HTR-8/SVneo (cell line): ENCODE measurements at places on chromosomes 5 and 9.

- DNase-seq = no peak
These were observed 84.7 kb upstream of the HTR4 start for GRCh38 chr5:148739023-148739422.

DNA sequence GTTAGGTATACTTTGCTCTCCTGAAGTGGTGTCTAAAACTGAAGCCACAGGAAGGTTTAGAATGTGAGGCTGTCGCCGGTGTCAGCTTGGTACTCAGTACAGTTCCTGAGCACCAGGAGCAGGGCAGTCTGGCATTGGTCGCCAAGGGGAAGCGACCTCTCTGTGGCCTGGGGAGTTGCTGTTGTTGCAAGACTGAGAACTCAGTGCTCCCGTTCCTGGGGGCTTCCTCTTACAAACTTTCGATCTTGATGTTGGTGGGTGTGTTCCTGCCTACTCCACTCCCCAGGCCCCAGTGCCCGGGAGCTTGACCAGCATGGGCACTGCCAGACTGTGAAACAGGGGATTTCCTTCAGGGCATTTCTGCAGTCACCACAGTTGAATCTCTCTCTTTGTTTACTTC, 52.4 kb upstream of the PPARGC1B start:
- DNase-seq = no peak

GRCh38 chr9:86794391-86795046, 152.8 kb downstream of the GAS1 start:
- no peak for DNase-seq

DNA sequence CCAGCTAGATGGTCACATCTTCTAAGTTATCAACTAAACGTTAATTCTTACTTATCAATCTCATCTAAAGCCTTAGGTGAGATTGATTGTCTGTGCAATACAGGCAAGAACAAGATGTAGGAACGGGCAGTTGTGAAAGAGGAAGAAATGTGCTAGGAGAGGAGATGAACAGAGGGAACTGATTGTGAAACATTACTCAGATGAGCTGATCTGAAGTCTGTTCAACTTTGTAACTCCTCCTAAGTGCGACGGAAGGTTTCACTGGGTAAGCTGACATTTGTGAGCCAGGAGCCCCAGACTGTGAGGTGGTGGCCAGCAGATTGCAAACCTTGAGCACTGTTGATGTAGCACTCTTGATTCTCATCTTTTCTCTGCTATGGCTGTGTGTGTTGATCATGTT, 204.1 kb downstream of the CD180 start:
- no peak for DNase-seq

- no peak for DNase-seq
These were observed 18.8 kb upstream of the FANCC start for GRCh38 chr9:95336281-95336680.

DNA sequence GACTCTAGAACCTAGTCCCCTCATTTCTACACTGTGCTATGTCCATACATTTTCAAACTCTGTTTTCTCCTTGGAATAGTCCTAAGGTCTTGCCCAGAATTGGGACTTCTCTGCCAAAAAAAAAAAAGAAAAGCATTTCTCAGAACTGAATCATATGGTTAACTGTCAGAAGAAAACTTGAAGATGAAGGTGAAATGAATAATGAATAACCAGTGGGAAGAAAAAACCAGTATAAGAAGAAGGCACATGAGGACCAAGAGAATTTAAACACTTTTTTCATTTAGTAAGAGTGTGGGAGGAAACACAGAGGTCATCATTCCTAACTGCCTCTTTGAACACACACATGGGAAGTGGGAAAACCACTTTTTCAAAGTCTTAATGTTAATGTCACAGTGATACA, 197.7 kb downstream of the PRELID2 start:
- DNase-seq = no peak

GRCh38 chr9:133509179-133510083, 15.3 kb downstream of the MYMK start:
- DNase-seq = peak; percentile 24

DNA sequence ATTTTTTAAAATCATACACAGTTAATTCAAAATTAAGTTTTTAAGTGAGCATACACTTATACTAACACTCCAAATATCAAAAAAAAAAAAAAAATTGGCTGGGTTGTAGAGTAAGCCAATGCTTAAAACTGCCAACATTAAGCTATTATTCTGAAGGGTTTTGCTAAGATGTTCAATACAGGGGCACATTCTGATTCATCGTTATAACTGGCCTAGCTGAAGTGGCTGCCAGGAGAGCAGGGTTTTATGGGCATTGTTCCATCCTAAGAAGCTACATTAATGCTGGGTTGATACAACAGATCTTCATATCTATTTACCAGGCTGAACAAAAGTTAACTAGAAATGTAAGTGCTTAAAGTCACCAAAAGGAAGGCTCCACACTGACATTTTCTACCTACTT, 13.4 kb downstream of the ELAVL2 start:
- DNase-seq = no peak

DNA sequence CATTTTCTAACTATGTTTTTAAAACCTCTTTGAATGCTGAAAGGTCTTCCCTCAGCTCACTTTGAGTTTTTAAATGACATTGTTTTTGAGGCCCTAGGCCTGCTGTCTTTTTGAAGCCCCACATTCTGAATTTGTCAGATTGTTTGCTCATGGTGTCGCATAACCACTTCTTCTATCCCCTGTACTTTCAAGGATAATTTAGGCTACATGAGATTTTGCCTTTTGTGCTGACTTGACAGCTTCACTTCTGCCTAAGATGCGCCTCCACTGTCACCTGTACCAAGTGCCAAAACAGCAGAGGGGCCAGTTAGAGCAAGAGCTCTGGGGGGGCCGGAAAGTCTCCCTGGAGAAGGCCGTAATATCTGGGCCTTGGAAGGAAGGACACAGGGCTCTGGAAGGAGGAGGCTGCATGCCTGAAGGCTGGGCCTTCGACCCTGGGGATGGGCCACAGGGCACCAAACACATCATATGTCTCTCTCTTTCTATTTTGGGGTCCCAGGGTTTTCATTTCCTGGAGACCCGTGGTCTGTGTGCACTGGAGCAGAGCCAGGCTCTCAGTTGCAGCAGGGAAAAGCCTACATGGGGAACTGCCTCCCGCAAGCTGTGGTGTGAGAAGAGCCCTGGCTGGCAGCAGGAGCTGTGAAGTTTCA, 49.1 kb downstream of the NDST1 start:
- DNase-seq = no peak

GRCh38 chr9:110446171-110446570, 108.5 kb upstream of the TXNDC8 start:
- DNase-seq = no peak

DNA sequence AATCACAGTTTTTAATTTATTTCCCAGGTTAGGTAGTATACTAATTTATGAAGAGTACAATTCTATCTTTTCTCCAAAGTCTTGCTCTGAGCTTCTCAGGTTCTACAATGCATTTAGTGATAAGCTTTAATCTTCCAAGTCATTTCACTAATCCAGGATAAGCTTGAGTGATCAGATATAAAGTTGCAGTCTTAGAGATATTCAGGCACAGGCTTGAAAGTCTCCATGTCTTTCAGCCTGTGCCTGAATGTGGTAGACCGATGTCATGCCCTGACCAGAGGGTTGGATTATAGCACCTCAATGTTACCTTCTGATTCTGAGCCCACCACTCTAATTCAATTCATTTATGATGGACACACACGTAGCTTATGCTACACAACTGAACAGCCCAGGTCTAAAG, 3.2 kb downstream of the CRHBP start:
- no peak for DNase-seq

DNA sequence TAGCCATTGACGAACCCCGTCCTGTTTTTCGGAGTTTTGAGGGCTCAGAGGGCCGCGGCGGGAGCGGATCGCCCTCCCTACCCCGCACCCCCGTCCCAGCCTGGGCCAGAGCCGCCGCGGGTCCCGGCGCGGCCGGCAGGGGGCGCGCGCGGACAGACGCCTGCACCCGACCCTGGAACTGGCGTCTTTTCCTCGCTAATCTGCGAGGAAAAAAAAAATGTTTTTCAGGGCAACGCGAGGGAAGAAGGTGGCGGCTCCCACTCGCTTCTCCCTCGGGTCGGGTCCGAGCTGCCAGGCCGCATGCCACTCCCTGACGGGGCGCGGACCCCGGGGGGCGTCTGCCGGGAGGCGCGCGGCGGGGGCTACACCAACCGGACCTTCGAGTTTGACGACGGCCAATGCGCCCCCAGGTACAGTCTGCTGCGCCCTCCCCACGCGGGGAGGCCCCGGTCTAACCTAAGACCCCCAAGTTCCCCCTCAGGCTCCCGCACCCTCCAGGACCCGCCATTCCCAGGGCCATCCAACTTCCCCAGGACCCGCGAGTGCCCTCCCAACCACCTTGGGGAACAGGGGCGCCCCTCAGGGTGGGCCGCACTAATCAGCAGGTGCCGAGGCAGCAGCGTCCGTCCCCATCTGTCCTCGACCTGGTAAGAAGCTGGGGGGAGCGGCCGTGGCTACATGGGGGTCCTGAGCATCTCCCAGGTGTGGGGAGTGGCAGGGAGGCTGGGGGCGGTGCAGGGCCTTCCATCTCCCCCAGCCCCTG, at the start of gene KCNT1:
Gene KCNT1 (plus strand): TSS at position 227 of the 763 bp plus-strand sequence. CDS start 74 bp downstream, at position 301.
- DNase-seq = peak; percentile 92
